Left lung (tissue), 14 donors: ENCODE measurements at places on chromosomes 2 and 18.

DNA sequence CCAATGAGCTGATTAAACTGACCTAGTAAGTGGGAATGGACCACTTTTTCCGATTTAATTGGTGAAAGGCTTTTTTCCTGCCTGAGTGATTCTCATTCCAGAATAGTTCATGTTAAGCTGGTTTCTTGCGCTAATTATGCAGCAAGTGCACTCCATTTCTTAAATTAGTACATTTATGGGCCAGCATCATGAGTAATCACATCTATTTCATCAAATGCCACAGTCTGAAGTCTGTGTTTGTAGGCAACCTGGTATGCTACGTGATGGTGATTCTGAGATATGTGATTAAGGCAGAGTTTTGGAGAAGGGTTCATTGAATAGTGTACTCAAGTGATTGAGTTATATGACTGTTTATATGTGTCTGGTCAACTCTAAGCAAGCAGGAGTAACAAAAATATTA is 128.0 kb upstream of the BOD1L2 start:
- DNase-seq, result no peak

GRCh38 chr2:174024524-174025270 is 59.5 kb upstream of the SP3 start:
- DNase-seq, result peak; percentile 62

- no peak for DNase-seq
Measured at GRCh38 chr18:36737316-36737715, 91.5 kb downstream of the TPGS2 start.

GRCh38 chr2:71125506-71126294 is 4.3 kb downstream of the MCEE start:
- no peak for DNase-seq

DNA sequence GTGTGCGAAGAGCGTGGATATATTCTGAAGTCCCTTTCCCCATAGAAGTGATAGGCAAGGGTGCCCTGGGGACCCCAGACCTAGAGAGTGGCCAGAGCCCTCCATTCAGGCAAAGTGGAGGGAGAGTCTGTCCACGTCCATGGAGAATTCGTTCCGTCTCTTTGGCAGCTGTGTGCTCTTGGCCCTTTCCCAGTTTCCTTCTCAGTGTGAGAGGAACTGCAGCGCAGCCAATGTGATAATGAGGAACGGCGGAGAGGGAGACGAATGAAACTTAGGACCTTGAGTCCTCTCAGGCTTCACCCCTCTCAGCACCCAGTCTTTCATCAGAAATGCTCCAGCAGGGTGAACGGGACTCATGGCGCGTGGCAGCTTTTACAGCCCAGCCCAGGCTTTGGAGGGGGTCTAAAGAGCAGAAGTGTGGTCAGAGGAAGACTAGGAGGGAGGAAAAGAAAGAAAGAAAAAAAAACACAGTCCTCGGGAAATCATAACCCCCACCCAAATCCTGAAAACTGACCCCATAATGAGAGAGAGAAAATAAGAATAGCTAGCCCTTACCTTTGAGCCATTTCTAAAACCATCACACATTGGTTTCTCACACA is 95.0 kb upstream of the RIOK3 start:
- DNase-seq, result peak; percentile 44

GRCh38 chr2:52861596-52861995 is 906.0 kb upstream of the CHAC2 start:
- DNase-seq, result no peak

DNA sequence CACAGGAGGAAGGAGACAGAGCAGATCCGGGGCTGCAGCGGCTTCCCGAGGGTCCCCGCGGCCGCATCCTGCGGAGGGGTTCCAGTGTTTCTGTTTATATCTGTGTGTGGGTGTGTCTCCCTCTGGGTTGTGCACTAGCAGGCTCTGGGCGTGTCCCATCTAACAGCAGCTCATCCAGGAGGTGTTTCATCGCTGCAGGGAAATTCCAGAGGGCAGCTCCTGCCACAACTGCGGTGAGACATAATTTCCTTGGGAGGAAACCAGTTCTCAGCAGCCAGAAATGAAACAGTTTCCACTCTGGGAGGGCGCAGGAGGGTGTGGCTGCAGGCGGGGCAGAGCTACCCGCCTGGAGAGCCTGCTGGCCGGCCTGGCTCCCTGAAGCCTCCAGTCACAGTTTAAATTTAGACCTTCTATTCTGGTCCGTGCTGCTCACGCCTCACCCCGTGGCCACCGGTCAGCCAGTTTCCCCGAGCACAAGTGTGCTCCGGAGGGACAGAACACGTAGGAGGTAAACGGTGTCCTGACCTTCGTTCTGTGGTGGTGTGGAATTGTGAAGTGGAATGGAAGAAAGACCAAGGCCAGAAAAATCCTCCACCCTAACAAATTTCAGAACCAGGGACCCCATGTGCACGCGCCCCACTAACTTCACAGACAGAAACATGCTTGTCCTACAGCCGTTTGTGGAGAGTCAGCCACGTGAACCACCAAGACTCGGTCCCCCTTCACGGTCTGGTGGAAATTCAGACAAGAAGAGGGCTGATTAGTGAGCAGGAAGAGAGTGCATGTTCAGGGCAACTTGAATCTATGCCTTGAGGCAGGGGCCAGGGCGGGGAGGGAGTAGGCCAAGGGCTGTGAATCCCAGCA is 50.2 kb downstream of the TEX44 start:
- DNase-seq, result no peak

- DNase-seq, result no peak
Measured at GRCh38 chr18:11745521-11745920, 56.5 kb downstream of the GNAL start.

- peak; percentile 54 for DNase-seq
Measured at GRCh38 chr2:178271629-178272333, 77.5 kb downstream of the OSBPL6 start.

GRCh38 chr18:3441290-3441689 is 8.7 kb upstream of the TGIF1 start:
- DNase-seq, result no peak

- no peak for DNase-seq
Measured at GRCh38 chr18:22179174-22179573, 9.8 kb downstream of the GATA6 start.

GRCh38 chr2:134738141-134738870 is 19.5 kb upstream of the TMEM163 start:
- no peak for DNase-seq

GRCh38 chr2:45616658-45617411 is 5.8 kb upstream of the SRBD1 start:
- no peak for DNase-seq

DNA sequence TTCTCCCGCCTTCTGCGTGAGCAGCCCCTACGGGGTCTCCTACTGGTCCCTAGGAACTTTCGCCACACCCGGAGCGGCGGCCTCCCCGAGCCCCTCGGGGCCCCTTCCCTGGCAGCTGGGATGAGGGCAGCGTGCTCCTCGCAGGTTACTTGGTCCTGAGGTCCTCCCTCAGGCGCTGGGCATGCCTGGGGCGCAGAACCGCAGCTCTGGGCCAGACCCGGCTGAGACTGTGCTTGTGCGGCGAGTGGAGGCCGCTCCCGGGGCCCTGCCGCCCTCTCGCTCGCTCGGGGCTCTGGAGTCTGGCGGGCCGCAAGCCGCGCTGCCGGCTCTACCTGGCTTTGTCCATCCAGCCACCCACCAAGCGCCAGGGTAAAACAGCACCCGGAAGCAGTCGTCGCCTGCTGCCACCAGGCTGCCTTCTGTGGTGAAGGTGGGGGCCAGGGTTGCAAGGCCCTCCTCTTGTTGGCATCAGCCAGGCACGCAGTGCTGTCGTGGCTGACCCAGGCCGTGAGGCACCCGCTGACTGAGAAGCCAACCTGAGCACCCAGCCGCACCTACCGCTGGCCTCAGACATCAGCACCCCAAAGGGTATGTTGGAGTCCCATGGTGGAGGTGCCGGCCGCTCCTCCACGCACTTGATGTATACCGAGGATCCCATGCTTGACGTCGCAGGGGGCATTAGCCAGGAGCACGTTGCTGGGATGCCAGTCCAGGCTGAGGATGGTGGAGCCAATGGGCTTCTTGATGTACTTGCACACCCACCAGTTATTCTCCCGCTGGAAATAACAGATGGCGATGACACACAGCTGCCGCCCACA is 46.1 kb upstream of the PTH2R start:
- no peak for DNase-seq

DNA sequence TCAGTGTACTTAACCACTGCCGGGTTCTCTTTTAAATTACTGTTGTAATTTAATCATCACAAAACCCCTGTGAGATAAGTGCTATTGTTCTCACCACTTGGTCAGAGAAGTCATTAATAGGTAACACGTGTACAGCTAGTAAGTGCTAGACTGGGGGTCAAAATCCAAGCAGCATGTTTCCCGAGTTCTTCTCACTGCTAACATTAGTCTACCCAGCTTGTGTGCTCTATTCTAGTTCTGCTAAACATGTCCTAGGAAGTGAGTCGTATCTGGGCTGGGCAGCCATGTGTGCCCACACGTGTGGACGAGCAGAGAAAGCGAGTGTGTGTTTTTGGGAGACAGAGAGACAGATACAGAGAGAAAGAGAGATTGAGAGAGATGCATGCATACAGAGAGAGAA is 94.1 kb downstream of the BIN1 start:
- no peak for DNase-seq

DNA sequence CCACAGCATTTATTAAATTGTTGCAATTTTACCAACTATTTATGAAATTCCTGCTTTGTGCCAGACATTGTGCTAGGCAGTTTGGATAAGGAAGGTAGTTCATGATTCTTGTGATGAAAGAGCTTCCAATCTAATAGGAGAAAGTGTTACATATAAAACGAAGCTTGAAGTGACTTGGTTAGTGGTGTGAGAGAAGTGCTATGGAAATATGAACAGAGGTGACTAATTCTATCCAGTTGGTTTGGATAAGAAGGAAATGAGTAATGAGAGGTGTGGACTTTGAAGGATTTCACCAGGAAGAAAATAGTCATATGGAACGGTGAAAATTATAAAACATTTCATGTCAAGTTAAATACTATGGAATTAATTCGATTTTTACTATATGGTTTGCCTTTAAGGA is 48.6 kb downstream of the EML6 start:
- no peak for DNase-seq

- DNase-seq, result no peak
Measured at GRCh38 chr2:227052879-227053278, 111.1 kb downstream of the COL4A4 start.

DNA sequence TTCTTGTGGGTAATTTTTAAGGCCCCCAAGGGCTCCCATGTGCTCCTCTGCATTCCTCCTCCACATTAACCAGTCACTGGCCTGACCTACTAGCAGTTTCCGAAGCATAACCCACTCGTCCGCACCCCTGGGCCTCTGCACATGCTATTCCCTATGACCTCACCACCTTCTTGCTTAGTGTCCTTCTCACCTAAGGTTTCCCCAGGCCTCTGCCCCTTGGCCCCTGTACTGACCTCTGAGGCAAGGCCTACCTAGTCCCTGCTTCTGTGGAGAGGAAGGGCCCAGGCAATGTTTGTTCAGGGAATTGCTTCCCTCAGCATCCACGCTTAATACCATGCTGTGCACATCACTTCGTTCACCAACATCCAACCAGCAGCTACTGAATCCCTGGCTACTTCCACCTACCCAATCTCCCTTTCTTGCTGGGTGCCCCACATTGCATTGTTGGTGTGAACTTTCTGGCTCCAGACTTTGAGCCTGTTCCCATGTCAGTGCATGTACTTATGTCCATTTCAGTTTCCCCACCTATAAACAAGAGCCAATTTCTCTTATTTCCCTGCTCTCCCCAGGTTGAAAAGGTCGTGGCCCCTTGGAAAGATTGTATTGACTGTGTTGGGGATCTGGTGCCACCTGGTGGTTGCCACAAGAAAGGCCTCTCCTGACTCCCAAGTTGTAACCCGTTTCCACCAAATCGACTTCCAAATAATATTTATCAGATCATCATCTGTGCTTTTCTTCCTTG is 19.2 kb upstream of the TMEM177 start:
- DNase-seq, result peak; percentile 44

DNA sequence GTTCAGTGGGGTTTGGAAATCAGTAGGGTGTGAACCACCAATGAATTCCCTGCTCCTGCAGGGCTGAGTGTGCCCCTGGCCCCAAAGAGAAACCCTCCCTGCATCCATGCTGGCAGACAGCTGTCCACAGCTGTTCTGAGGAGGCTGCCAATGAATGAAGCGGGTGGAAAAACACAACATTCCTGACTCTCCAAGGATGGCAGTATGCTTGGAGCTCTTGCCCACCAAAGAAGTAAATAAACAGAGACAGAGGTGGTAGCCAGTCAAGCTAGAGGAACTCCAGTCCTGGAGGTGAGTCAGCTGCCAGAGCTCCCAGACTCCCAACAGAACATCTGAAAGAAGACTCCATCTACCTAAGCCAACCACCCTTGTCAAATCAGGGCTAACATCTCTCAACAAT is 6.2 kb downstream of the ZBTB7C start:
- peak; percentile 79 for DNase-seq

- DNase-seq, result no peak
Measured at GRCh38 chr18:61901323-61901986, 8.6 kb upstream of the RNF152 start.

- DNase-seq, result no peak
Measured at GRCh38 chr2:165203689-165204559, at the start of gene SCN3A. SCN3A (minus strand) TSS chr2:165204050; CDS start chr2:165176394, 27,656 bp downstream.

DNA sequence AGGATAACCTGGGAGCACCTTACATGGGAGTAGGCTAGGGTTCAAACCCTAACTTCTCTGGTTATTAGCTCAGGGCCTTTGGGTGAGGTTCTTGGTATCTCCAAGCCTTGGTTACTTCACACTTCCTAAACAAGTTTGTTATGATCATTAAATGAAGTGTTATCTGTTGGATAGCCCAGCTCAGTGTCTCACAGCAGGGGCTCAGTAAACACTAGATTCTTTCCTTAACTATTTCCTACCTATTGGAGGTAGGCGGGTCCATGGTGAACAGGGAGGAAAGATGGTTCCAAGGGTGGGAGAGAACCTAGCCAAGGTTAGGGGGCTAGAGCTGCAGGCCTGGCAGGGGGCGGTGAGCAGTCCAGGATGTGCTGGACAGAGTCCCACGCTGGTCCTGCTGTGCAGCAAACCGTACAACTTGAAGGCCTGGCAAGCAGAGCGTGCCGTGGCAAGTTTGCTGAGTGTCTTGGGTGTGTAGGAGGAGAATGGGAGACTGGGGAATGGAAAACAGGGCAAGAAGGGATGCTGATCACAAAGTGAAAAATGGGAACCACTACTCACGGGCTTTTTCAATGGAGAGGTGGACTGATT is 259.1 kb downstream of the PRKCE start:
- no peak for DNase-seq

DNA sequence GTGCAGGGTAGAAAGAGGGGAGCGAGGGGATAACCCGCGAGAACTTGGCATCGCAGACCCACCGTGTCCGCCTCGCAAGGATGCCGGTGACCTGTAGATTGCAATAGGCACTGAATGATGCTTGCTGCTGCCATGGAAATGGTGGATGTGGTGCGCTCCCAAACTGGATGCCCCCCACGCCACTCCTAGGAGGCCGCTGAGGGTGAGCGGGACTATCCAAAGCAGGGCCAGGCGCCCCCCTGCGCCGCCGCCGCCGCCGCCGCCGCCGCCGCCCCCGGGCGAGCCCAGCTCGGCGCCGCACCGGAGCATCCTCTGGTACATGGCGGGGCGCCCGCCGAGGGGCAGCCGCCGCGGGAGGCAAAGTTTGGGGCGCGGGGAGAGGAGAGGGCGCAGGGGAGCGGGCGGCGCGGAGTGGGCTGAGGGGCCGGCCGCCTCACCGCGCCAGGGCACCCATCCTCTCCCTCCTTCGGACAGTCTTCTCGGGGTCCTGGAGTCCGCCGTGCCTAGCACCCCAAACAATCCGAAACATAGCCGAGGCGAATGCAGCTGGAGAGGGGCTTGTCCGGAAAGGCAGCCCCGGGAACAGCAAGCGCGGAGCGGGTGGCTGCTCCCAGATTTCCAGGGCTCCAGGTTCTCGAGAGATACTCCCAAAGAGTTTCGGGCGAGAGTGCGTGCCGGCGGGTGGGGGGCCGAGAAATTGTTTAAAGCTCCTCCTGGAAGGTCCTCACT is 685.1 kb downstream of the NRXN1 start:
- DNase-seq, result no peak

- no peak for DNase-seq
Measured at GRCh38 chr2:144619760-144620159, 99.8 kb upstream of the ZEB2 start.
